ENCODE measurements at places on chromosomes 6 and 20.

DNA sequence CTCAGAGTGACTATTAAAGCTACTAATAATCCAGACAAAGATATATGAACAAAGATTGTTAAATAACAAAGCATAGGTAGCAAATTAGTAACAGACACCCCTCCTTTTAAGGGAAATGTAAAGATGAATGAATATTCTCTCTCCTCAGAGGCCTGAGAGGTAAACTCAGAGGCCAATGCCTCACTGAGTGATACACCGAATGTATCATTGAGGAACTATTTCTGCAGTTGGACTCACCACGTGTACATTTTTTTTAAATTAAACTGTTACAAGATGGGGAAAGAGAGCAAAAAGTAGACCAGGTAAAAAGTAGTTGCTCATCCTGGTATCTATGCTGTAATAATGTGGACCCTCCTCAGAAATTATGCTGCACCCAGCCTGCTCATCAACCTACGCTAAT, 72.3 kb upstream of the IPCEF1 start:
- no peak for DNase-seq

GRCh38 chr6:97969065-97969464, 686.0 kb upstream of the MMS22L start:
- no peak for DNase-seq

- no peak for DNase-seq
These were observed 263.6 kb downstream of the EYA4 start for GRCh38 chr6:133504761-133505160.

- DNase-seq, result peak; percentile 79
These were observed 931 bp upstream of the UCKL1 start for GRCh38 chr20:63957004-63957689.

GRCh38 chr20:17023806-17024205, 203.0 kb upstream of the PCSK2 start:
- DNase-seq, result no peak

DNA sequence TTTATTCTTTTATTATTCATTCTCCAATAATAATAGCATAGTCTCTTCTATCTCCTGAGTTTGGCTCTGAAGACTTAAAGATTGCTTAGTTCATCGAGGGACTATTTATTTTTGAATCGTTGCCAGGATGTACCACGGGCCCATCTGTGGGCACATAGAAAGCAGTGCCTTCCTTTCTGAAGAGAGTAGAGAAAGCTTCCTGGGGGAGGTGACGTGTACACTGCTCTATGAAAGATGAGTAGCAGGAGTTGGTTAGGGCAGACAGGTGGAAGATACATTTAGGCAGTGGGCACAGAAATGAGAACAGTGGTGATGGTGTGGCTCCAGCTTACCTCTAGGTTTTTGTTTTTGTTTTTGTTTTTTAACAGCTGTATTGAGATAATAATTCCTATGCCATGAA, 98.4 kb downstream of the CDKAL1 start:
- DNase-seq, result no peak

DNA sequence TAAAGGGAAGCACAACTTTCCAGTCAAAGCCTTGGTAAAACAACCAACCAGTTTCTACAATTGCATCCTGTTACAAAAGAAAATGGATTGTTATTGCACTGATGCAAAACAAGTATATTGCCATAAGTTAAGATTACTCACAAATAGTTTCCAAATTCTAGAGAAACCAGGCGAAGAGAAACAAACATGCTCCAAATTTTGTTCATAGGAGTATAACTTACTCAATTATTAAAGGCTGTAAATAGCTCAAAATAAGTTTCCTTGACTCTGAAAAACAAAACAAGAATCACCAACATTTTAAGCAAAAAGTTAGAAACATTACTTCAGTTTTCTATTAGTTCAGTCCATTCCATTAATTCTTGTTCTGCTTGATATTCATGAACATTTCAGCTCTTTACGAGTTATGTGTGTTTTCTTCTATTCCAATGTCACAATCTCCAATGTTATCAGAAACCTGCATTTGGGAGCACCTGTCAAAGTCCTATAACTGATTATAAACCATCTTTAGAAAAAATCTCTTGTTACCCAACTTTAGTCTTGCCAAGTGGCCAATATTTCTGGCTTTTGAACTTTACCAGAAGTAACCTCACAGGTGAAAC, 137.9 kb upstream of the THBS2 start:
- DNase-seq, result no peak

GRCh38 chr20:38725148-38725901, 1.0 kb downstream of the SLC32A1 start:
- no peak for DNase-seq

GRCh38 chr6:7236306-7237209, 76.4 kb downstream of the SSR1 start:
- no peak for DNase-seq

DNA sequence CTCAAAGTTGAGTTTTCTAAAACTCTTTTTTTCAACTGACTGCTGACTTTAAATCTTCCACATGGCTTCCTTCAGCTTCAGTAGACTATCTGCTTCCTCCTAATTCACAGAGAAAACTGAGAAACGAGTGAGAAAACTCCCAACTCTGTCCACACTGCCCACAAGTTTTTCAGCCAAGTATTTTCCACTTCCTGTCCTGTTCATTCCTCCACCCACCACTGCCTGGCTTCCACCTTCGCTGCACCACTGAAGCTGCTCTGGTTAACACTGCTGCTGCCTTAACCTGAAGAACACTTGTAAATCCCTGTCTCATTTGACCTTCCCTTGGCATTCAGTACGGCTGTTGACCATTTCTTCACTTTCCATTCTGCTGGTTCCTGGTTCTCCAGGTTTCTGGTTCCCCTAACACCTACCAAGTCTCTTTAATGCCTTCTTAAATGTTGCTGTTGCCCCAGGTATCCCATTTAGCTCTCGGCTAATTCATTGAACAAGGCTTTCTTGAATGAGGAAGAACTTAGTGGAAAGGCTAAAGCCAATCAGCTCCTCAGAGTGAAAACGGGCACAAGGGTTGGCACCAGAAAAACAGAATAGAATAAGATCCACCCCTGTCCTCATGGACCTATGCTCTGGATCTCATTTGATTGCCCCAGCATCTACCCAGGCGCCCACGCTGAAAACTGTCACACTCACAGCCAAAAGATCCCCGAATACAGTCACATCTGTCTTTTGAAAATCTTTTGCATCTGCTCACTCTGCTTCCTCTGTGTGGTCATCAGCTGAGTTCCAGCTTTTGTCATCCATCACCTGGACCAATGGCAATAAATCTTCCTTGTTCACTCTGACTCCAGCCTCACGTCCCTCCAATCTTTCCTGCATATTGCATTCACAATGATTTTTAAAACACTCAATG, 104.4 kb upstream of the TAB2 start:
- peak; percentile 13 for DNase-seq

- DNase-seq, result no peak
These were observed 557.5 kb downstream of the CD83 start for GRCh38 chr6:14674867-14675648.

- DNase-seq, result no peak
These were observed 13.6 kb downstream of the PKIG start for GRCh38 chr20:44596010-44596409.

DNA sequence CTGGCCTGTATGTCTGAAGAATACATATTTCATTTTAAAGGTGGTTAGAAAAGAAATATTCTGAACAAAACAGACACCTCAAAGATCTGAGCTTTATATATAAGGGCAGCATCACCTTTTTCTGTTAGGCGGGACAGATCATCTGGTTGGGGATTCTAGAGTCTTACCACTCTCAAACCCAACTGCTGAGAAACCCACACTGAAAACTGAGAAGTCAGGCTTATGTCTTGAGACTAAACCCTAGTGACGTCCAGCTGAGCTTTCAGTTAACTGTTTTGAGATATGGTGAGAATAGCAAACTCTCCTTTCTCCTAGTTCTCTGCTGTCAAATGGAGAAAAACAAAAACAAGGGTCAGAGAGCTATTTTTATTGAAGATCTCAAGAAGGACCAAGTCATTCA, 63.7 kb upstream of the CCN6 start:
- peak; percentile 48 for DNase-seq

DNA sequence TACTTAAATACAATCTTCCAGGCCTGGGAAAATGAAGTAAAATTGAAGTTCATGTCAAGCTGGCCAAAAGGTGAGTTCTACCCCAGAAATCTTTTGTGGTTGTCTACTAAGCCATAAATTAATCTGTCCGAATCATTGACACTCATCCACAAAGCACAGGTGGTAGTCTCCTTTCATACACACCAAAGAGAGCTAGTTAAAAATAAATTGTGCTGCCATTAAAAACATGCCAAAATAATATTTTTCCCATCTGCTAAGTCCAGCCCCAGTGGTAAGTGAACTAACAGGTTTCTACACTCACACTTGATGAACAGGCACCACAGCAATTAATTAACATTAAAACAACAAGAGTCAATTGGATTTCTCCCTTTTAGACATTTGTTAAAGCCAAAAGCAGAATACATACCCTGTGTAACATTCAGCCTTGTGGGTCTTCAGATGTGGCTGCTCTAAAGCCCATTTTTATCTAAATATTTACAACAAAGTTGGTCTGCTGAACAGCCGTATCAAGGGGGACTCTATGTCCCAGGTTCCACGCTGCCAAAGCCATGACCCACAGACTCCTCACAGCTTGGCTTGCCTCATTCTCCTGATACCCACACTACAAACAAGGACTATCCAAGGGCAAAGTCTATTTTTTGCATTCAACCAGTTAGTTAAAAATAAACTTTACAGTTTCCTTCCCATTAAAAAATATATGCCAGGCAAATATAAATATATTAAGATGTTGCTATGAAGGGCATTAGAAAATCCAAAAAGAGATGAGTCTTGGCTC, 490.4 kb downstream of the BMP2 start:
- no peak for DNase-seq

GRCh38 chr6:122799916-122800686, 11.0 kb downstream of the SMPDL3A start:
- DNase-seq, result no peak

GRCh38 chr6:72635636-72636035, 13.8 kb downstream of the KCNQ5 start:
- DNase-seq, result no peak

- DNase-seq, result no peak
These were observed 55.4 kb downstream of the NFATC2 start for GRCh38 chr20:51487076-51487475.

DNA sequence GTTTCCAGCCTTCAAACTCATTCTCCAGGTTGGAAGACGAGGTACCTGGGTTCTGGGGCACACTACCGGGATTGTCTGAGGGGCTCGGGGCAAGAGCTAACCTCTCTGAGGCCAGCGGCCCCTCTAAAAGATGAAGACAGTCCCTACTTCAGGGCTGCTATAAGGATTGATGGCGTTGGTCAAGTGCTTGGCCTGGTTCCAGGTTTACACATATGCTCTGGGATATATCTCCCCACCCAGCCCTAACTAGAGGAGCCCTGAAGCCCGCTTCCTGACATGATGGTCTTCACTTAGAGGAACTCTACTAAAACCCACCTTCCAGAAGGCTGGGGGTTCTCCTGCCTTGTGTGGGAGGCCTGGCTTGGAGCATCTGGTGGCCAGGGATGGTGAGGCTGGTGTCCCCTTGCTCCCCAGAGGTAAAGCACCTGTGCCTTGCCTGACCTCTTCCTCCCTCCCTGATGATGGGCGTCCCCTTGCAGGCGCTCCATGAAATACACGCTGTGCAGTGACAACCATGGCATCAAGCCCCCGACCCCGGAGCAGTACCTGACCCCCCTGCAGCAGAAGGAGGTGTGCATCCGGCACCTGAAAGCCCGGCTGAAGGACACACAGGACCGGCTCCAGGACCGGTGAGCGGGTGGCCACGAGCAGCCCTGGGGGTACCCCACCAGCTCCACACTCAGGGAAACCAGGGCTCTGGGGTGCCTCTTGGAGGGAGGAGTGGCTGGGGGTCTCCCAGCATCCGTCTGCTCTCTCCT, 28.7 kb downstream of the SDCBP2 start:
- DNase-seq, result no peak

DNA sequence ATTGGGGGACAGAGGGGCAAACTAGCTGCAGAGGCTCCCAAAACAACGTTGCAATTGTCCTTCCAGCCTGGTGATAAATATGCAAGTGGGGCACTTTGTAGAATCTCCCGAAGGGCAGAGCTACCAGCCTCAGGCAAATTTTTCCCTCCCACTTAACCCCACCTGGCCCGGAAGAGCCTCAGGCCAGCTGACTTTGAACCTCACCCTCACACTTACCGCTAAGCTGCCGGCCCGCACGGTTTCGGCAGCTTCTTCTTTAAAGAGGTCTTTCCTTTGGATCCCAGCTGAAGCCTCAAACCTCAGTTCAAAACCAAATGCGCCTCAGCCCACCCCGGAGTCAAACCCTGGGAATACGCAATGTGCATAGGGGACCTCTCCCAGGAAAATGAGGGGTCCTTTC, 2.5 kb downstream of the OVOL2 start:
- no peak for DNase-seq

DNA sequence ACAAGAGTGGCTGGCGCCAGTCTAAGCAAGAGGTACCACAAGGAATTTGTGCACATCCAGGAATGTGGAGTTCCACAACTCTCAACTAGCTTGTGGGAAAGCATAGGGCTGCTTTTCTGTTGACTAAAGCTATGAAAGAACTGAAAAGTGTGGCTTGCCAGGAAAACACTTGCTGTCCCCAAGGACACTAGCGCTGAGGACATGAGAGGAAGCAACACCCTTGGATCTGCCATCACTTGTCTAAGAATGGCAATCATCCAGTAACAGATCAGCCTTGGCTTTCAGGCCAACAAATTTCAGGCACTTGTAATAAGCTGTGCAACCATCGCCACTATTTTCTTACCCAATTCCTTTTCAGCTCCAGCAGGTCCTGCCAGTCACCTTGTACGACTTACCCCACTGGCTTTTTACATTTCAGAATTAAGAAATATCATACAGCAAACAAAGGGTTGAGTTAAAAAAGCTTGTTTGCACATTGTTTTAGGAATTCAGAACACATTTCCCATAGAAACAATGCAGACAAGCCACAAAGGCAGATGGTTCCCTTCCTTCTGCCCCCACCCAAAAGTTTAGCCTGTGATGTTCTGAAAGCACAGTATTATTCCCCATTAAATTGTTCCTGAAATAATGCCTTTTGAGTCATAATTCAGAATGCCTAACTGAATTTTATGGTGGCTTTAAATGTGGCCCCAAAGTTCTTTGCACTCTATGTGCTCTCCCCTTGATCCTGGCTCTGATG, 57.9 kb upstream of the SSTR4 start:
- DNase-seq, result no peak

- no peak for DNase-seq
These were observed 159.2 kb upstream of the ARID1B start for GRCh38 chr6:156617941-156618340.

DNA sequence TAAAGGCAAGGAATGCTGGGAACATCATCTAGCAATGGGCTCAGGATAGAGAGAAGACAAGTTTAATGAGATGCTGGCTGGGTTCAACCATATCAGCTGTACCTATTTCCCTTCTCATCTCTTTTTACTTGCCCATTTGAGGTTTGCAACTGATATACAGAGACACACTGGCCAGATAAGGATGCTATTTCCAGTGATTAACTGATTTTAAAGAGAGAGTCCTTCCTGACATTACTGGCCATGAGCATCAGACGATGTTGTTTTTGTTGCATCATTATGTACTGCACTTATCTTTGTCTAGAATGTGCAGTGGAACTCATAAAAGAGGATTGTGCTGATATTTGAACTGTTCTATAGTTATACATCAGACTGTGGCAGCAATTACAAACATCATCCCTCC, 252.7 kb downstream of the BTBD3 start:
- no peak for DNase-seq

All from natural killer cell (primary cell).